Activated naive CD8-positive, alpha-beta T cell treated with anti-CD3 and anti-CD28 coated beads, Interleukin-2, amount 10 ng/mL, durations not matched to agents 7 days and 5 days (primary cell): ENCODE measurements at places on chromosomes 16 and 17.

DNA sequence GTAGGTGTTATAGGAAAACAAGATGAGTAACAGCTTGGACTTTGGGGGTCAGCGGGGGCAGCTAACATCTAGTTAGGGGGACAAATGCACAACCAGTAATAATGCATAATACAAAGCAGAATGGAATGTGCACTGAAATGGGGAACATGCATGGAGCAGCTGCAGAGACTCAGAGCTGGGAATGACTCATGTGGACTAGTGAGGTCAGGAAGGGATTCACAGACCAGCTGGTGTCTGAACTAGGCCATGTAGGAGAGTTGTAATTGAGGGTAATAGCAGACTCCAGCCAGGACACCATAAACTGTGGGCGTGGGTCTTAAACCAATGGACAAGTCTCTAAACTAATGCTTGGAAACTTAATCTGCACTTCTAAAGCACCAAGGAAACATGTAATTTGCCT, 176.8 kb upstream of the ASIC2 start:
- DNase-seq: no peak

DNA sequence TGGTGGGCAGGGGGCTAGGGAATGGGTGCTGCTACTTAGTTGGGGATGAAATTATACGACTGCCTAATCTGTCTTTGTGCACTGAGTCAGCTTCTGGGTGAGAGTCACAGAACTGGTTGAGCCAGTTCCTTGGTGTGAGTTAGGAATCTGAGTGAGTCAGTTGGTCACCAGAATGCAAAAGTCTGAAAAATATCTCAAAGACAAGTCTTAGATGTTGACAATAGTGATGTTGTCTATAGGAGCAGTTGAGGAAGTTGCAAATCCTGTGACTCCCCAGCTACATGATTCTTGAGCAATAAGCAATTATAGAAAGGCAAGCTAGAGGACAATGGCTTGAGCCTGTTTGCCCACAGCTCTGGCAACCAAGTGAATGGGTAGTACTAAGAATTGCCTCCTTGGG, 399.2 kb downstream of the CNTNAP4 start:
- DNase-seq: no peak

GRCh38 chr17:71417142-71417541, 703.7 kb upstream of the SOX9 start:
- no peak for DNase-seq

GRCh38 chr16:57615813-57616212, 12.6 kb upstream of the ADGRG1 start:
- peak; percentile 19 for DNase-seq

DNA sequence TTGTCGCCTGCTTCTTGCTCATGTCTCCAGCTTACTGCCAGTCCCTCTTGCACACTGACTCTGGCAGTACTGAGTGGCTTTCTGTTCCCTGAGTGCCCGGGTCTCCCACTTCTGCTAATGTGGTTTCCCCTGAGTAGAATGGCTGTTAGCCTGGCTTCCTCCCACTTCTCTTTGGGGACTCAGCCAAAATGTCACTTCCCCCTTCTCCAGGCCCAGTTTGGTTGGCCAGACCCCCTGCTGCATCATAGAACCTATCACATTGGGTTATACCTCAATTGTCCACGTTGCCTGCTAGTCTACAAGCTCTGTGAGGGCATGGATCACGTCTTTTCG, 304.4 kb downstream of the HS3ST3B1 start:
- no peak for DNase-seq

GRCh38 chr16:77450790-77451487, 16.1 kb upstream of the ADAMTS18 start:
- DNase-seq: no peak

- DNase-seq: peak; percentile 86
These were observed 9.0 kb downstream of the SLC5A10 start for GRCh38 chr17:18960803-18961511.

DNA sequence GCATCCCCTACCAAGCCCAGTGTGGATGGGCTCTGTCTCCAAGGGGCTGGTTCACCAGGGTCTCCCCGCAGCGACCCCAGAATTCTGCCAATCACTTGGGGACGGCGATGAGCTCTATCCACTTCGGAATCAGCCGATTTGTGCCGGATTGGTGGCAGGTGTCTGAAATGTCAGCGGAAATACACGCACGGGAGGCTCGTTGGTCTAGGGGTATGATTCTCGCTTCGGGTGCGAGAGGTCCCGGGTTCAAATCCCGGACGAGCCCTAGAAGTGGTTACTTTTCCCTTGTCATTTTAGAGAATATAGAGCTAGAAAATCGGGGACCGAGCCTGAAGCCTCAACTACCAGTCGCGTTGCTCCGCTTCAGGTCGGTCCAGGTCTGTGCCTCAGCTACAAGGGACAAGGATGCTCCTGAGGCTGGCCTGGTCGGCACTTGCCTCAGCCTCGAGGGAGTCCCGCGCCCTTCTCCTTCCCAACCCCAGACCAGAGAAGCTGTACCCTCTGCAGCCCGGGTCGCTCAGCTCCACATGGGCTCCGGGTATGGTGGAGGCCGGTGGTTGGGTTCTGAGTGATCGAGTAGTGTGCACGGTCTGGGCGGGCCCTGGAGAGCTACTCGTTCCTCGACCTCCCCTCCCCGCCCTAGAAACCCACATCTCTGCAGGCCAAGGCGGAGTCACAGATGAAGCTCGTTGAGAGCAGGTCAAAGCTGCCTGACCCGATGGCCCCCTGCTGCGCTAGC, 16.0 kb upstream of the OR1F1 start:
- peak; percentile 60 for DNase-seq

GRCh38 chr16:89052191-89052889, 41.3 kb upstream of the ACSF3 start:
- DNase-seq: no peak

- DNase-seq: no peak
These were observed 4.8 kb upstream of the ERCC4 start for GRCh38 chr16:13915033-13915635.

DNA sequence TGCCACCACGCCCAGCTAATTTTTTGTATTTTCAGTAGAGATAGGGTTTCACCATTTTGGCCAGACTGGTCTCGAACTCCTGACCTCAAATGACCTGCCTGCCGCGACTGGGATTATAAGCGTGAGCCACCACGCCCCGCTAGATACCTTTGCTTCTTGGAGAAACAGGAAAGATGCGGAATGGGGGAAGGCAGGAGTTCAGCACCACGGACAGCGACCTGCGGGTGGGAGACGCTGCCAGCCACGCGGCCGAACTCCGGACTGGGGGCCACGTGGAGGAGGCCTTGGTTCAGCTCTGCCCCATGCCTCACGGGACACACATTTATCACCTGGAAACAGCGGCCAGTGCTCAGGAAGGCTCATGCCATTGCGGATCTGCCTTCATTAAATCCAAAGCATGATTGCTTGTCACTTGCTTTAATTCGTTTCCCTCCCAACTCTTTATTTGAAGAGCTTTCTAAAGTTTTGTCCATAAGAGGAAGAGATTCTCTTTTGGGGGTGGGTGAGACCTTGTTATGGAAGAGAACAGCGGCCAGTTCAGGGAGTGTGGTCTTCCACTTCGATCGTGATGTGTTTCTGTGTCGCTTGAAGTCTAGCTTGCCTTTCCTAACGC, 219.9 kb downstream of the ENGASE start:
- peak; percentile 79 for DNase-seq

DNA sequence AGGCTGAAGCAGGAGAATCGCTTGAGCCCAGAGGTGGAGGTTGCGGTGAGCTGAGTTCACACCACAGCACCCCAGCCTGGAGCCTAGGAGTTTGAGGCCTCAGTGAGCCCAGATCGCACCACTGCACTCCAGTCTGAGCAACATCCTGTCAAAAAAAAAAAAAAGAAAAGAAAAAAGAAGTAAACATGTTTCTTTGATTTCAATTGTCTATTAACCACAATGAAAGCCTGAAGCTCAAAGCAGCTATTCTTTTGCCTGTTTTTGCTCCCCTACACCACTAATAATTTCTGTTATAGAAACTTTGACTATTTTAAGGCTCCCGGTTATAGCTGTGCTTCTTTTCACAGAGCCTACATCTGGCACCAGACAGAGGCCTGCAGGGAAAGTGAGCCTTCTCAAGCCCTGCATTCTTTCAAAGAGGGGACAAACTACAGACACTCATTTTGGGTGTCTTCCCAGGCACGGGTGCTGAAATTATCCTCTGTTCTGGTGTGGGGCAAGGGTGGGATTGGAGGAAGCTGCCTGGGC, 14.2 kb upstream of the SLC52A1 start:
- peak; percentile 59 for DNase-seq

DNA sequence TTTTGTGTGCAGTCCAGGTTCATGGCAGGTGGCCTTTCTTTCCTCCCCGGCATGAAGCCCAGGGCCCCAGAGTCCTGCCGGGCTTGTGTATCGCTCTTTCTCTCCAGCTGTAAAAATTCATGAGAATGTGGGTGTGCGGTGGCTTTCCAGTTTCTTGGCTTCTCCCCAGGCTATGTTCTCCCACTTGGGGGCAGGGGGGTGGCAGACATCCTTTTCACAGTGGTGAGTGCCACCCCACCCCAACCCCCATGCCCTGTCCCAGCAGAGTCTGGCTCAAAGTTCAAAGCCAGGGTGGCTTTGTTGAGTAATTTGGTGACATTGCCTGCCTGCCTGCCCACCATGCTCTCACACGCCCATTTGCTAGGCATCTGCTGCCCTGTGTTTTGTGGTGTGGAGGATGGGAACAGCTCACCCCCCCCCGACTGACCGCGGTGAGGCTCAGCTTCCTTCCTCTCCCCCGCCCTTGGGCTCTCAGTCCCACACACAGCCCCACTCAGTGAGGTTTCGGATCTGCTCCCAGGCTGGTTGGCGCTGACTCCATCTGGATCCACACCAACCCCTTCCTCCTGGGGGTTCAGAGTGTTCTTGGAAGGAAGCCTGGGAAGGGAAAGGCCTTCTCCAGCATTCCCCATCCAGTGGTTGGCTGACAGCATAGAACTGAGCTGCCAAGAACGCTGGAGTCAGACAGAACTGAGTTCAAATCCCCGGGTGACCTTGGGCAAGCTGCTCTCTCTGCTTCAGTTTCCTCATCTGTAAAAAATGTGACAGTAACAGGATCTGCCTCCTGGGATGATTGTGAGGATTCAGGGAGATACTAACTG, 36.0 kb downstream of the CHD9 start:
- DNase-seq: no peak

- DNase-seq: no peak
These were observed 9.5 kb downstream of the ZNF771 start for GRCh38 chr16:30416624-30417528.

GRCh38 chr16:27242868-27243590, 25.5 kb downstream of the NSMCE1 start:
- DNase-seq: peak; percentile 50

GRCh38 chr17:17886726-17887125, 49.9 kb upstream of the SREBF1 start:
- DNase-seq: no peak

DNA sequence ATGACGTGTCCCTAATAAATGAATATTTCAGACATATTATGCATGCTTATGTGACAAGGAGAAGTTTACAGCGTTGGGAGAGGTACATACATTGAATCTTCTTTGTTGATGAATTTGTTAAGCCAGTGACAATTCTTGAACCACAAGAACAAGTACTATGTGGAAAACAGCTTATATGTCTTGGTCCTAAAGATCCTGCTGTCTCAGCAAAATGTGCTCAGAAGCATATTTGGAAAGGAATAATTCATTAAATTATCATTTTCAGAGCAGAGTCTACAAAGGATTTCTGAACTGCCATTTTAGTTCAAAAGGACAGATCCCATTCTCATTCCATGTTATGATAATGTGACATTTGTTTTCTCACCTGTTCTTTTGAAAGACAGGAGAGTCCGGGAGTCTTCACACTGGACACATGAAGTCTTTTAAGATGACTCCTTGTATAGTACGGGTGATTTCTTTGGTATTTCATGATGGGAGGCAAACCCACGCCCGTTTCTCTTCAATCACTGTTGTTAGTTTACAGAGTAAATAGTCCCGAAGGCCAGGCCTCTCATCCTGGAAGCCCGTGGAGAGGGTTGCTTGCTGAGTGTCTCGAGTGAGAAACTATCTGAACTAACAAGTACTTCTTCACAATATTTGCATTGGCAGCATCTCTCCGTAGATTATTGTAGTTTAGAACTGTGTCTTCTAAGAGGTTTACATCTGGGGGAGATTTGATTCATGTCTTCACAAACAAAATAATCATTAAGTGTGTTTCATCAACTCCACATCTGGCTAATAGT, 26.7 kb downstream of the VPS35L start:
- no peak for DNase-seq
